ENCODE measurements at places on chromosomes 5 and 9.

DNA sequence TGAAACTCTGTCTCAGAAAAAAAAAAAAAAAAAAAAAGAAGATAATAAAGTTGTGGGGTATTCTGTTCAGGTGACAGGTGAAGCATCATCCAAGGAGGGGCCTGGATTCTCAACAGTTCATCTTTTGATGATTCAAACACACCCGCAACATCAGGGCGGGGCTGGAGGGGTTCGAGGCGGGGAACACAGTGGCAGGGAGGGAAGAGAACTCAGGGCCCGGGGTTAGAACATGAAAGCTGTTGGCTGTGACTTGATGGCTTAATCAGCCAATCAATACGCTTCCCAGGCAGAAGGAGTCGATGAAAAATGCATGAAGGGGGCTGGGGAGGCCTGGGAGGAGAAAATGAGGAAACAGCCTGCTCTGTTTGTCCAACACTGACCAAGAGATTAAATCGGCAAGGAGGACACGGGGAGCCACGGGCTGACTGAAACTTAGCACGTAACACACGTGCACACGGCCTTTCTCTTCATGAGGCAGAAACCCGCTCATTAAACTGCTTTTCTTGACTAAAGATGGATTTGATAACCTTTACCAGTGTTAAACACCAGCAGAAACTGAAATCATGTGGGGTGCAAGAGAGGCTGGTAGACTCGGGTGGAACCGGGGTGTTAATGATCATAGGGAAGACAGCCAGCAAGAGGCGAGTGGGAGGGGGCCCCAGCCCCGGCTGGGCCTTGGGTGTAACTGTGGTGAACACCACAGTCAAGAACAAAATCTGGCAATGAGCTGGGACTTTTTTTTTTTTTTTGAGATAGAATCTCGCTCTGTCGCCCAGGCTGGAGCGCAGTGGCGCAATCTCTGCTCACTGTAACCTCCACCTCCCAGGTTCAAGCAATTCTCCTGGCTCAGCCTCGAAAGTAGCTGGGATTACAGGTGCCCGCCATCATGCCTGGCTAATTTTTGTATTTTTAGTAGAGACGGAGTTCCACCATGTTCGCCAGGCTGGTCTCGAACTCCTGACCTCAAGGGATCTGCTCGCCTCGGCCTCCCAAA, 105.7 kb upstream of the RAPGEF1 start:
- no peak for DNase-seq

DNA sequence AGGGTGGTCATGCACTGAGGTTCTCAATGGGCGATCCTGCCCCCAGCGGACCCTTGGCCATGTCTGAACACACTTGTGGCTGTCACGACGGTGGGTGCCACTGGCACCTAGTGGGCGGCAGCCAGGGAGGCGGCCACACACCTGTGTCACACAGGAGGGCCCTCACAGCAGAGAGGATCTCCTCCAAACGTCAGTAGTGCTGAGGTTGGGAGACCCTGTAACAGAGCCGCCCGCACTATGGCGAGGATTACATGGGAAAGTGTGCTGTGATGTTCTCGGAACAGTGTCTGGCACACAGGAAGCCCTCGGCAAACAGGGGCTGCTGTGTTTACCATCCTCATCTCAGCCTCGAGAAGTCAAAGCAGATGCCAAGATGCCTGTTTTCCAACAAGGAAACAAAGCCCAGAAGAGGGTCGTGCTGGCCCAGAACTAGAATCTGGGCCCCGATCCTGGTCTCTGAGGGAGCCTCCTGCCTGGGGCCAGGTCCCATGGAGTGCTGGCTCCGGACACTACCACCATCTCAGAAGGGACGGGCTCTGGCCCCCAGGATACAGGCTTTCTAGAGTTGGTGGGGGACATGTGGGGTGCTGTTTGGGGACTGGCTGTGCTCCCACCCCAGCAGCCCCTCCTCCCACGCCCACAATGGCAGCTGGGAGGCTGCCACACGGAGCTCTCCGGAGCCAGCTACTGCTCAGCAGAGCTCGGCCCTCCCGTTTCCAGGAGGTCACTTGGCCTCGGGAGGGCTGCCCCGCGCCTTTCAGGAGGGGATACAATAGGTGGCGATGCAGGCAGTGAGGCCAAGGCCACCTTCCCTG, 48.2 kb downstream of the DBH start:
- DNase-seq = no peak

DNA sequence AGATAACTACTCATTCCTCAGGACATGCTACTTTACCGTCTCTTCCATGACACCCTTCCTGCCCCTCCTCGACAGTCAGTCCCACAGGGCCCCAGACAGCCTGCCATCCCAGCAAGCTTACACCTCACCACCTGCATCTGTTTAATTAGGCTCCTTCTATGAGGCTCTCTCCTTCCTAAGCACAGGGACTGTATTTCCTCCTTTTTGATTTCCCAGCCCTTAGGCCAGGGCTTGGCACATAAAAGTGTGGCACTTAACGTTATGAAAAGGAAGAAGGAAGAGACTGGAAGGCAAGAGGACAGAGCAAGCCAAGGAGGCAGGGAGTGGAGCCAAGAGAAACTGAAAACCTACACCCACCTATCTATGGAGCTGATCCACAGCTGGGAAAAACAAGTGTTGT, 146.8 kb downstream of the SIL1 start:
- DNase-seq = no peak

DNA sequence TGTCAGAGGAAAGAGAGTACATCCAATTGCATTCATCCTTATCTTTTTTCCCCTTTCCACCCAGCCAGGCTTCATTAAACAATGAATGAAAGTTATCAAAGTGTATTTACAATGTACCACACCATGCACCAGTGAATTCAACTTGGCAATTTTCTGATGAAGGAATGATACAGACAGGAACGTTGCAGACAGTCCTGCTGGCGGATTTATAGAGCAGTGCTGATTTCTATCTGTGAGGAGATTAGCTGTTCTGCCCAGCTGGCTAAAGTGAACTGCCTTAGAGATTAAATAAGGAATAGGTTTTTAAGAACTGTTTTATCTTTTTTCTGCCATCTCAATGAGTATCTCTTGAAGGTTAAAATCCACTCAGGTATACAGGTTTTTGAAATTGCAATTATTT, 403.9 kb downstream of the CDH18 start:
- no peak for DNase-seq

Measured in GM06990 (cell line).